ENCODE measurements at places on chromosomes 7 and 10.

GRCh38 chr7:148304456-148304855 lies 286.1 kb upstream of the C7orf33 start:
- no peak for DNase-seq

DNA sequence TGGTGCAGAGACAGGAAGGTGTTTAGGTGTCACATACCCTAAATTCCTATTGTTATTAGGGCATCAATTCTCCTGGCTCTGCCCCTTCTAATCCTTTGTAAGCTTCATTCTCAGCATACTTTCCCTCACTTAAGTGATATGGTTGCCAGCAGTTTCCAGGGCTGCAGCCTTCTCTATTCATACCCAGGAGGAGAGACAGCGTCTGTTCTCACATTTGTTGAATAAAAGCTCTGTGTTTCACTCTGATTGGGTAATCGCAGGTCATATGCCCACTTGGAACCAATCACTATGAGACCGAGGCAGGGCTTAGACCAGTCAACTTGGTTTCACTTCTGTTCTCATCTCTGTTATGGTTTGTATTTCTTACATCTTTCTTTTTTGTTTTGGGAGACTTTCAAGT lies 109.6 kb upstream of the MTPN start:
- peak; percentile 62 for DNase-seq

DNA sequence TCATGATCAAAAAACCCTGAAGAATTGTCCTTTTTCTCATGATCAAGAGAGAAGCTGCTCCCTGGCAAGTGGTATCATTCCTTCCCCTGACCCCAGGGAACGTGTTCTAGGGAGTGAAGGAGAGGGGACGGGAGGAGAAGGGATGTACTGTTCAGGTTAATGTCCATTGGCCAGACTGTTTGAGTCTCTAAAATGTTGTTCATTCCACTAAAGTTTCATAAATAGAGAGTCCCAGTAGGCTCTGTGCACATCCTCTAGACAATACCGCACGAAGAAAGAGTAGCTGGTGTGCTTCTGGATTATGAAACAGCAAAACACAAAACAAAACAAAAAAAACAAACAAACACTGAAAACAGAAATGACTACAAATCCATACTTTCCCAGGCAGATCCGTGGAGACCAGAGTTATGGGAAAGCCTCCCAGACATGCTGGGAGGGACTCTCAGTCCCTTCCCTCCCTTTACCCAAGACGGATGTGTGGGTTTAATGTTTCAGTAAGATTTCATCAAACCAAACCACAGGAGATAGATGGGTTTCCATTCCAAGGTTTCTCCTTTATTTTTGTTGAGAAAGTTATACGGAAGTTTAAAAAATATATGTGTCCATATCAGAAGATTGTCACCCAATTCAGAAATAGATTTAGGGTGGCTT lies 66.5 kb upstream of the TNS3 start:
- peak; percentile 50 for DNase-seq

DNA sequence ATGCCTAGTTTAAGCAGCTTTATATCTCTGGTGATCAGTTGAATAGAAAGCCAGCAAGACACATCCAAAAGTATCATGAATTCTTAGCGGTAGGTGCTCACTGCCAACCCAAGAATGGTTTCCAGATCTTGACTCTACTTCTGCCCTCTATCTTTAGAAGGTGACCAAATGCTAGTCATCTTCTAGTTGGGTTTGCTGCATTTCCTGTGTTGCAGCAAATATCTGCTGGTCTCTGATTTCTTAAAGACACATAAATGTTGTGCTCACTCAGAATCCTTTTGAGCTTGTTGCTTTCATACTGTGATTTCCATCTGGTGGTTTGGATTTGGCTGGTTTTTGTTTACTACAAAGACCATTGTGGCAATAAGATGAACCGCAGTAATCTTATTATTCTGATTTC lies 2.2 kb downstream of the CDC123 start:
- DNase-seq, result no peak

DNA sequence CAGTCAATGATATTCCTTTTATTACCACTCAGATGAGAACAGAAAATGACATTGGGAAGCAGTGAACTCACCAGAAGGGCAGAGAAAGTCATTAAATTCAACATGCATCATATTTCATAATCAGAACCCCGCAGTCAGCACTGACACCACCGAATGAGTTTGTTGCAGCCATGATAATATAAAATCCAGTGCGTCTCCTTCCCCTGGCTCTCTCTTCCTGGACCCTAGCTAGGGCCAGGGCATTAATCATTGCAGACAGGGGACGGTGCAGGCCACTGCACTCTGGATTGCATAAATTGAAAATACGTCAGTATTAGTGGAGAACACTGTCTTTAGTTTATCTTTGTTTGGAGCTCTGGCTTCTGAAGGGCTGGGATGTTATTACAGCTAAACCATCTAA lies 931.5 kb downstream of the TYW1 start:
- DNase-seq, result no peak
